ENCODE measurements at places on chromosomes 13 and 19.
A peak's percentile ranks its signal among the peaks of the same experiment; 100 is the strongest.

- no peak for DNase-seq
Measured at GRCh38 chr13:86839221-86839620, 832.0 kb upstream of the SLITRK5 start.

GRCh38 chr13:81540777-81541176 is 1199.9 kb upstream of the SPRY2 start:
- no peak for DNase-seq

DNA sequence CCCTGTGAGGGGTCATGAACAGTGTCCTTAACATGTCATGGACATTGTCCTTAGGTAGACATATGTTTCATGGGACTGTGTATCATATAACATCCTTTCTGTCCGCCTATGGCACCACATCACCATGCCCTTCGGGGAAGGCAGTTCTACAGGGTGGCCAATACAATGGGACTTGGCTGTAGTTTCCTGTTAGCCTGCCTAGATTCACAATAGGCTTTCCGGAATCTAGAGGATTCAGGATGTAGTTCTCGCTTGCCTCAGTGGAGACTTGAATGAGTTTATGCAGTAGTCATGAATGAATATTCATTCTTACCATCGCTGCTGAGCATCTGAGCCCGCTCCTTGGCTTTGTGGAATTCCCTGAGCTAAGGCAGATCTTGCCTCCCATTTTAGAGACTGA is 100.5 kb downstream of the DNAJC15 start:
- no peak for DNase-seq

DNA sequence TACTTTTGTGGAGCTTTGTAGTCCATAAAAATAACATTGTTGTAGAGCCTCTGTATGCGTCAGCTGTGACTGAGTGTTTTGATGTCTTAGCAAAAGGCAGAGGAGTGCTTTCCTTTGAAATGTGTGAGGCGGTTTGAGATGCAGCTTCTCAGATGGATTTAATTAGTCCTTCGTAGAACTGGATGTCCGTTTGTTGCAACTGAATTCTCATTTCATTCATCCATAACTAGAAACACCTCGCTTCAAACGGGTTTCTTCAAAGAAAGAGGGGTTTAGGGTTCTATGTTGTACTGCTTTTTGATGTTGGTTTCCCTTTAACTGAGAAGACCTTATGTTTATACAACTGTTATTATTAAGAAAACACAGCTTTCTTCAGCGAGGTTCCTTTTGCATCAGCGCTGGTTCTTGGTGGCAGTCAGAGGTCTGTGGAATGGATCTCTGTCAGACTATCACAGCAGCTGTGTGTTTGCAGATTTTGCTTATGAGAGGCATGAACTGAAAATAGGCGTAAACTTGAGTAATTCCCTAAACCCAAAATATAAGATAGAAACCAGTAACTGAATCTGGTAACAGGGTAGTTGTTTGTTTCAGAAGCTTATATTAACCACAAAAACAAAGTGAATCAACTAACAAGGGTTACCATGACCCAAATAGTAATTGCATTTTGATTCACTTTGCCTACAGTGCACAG is 194.4 kb downstream of the GGACT start:
- DNase-seq, result no peak

DNA sequence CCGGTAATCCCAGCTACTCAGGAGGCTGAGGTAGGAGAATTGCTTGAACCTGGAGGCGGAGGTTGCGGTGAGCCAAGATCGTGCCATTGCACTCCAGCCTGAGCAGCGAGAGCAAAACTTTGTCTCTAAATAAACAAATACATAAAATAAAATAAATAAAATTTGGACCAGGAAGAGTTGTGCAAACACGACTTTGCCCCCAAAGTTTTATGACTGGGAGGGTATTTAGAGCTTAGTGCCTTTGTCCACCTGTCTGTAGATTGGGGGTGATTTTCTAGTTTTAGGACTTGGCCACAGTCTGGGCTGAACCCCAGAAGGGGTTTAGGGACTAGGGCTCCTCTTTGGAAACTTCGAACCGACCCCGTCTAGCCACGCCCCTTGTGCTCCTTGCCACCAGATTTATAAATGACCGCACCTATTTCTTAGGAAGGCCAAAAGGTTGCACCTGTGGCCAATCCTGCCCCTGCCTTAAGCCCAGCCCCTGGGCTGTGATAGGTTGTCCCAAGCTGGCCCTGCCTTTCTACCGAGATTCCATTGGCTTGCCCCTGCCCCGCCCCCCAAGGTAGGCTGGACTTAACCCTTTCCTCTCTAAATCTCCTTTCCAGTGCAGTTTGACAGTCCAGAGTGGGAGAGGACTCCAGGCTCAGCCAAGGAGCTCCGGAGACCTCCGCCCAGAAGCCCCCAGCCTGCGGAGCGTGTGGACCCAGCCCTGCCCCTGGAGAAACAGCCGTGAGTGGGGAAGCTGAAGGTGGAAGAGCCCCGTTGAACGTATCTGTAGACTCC is 5.3 kb downstream of the SHD start:
- no peak for DNase-seq

- DNase-seq, result peak; percentile 13
Measured at GRCh38 chr13:30004204-30004603, 153.8 kb upstream of the UBL3 start.

DNA sequence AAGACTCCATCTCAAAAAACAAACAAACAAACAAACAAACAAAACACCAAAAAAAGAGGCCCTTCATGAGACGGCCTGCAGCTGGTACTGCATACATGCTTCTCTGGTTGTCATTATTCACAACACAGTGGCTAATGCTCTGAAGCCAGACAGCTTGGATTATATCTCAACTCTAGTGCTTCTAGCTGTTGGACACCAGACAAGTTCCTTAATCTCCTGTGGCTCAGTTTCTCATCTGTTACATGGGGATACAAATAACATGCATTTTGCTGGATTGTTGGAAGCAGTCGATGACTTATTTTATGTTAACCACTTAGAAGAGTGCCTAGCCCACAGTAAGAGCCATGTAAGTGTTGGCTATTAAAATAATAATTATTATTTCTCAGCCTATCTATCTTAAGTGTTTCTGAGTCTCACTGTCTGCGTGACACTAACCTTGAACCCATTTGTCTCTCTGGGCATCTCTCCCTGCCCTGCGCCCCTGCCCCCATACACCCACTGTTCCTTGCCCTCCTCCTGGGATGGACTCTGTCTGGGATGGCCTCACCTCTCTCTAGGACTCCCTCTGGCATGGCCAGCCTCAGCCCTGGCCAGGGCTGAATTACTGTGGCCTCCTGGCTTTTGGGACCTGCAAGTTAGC is 3.1 kb upstream of the JUNB start:
- no peak for DNase-seq

DNA sequence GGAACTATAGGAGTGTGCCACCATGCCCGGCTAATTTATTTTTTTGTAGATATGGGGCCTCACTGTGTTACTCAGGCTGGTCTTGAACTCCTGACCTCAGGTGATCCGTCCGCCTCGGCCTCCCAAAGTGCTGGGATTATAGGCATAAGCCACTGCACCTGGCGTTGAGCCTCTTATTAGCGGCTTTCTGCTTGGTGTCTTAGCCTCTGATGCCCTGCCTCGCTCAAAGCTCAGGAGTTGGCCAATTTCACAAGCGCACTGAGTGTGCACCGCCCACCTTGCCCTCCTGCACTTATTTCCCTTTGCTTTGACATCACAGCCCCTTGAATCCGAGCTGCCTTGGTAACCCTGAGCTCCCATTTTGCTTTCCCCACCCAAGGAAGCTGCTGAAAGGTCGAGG is 10.1 kb downstream of the YIPF2 start:
- DNase-seq, result no peak

- DNase-seq, result no peak
Measured at GRCh38 chr19:44891016-44891882, at the start of gene TOMM40. TSS of gene TOMM40 (plus strand) at chr19:44891254. CDS start at chr19:44891416, 162 bp downstream.

DNA sequence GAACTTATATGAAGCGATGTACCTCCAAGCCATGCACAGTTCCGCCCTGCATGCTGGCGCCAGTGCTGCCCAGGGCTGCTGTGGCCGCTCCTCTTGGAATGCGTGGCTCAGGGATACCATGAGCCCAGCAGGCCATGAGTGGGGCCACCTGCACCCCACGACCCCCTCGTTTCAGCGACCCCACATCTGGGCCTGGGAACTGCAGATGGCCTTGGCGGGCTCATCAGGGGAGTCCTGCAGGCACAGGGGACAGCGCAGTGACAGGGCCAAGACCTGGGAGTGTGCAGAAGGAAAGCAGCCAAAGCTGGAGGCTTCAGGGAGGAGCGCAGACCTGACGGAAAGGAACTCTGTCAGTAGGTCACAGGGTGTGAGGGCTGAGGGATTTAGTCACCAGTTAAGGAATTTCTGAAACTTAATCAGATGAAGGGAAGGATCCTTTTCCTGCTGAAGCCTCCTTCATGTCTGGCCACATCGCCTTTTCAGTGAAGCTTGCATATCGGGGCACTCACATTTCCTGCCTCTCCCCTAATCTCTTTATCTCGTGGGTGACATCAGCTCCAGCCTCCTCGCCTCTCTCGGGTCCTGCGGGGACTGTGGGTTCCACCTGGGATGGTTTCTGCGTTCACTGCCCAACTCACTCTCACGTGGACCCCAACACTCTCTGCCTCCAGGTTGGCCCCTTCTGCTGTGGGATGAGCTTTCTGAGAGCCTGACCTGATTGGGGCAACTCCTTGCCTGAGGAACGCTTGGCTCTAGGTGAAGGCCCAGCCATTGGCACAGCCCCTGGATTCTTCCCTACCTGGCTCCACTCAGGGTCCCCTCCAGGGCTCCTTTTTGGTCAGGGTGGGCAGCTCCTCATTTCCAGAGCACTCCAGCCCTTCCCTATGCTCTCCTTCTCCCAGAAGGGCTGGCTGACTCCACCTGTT is 123.5 kb downstream of the CRYL1 start:
- no peak for DNase-seq

DNA sequence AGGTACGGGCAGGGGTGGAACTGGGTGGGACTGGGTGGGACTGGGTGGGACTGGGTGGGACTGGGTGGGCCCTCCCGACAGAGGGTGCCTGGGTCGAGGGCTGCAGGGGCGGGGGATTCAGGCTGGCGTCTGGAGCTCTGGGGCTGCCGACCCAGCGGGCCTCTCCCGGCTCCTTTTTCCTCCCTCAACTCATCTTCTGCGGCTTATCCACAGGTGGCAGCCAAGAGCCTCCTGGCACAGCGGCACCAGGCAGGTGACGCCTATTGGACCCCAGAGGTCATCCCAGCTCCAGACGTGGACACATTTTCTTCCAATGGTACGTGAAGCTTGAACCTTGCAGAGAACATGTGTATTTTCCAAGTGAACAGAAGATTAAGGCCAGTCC is 533 bp downstream of the ZNF544 start:
- no peak for DNase-seq

DNA sequence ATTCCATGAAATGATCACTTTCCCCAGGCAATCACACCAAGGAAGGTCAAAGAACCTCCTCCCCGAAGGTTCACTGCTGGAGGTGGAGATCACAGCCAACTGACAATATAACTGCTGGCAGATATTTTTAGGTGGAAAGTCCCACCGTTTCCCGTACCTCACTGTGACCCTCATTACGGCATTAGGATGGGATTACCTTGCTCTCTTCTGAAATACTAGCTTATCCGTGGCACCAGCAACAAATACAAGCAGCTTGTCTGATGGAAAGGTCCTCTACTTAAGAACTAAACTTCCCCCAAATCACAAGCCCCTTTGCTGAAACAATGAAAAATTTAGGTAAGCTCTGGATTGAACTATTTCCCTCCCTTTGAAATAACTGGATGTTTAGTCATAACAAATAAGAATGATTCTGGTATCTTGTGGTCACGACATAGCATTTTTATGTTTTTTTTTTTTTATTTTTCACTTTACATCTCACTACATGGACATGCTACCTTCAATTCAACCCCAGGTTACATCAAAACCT is 178.9 kb downstream of the COL4A1 start:
- no peak for DNase-seq

DNA sequence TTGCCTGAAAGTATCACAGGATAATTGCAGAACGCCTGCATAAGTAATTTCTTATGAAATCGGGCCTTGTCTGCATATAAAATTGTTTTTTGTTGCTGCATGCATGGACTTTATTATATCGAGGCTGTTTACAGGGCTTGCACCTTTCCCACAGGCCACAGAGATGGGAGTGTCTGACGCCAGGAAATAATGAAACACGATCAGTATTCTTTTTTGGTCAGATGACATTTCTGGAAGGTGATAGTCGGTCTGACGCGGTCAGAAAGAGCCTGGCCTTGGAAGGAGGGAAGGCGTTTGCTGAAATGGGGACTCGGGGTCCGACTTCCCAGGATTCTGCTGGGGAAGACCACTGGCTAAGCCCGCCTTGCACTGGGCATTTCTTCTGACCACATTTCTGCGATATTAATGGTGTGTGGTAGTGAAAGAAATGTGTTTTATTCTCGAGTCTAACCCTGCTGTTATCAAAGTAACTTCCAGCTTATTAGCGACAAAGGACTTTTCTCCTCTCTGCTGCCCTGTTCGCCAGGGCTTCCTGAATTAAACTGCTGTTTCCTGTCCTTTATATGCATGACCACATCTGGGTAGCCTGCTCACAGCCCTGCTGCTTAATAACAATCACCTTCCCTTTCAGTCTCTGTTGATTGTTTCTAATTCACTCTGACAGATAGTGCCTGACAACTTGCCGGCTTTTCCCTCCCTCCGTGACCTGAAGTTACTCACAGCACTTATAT is 11.6 kb upstream of the ZNF536 start:
- DNase-seq, result no peak

GRCh38 chr19:14502334-14503092 is 6.6 kb upstream of the GIPC1 start:
- DNase-seq, result no peak

GRCh38 chr13:59471106-59471505 is 692.6 kb downstream of the DIAPH3 start:
- DNase-seq, result peak; percentile 59

- DNase-seq, result no peak
Measured at GRCh38 chr13:97130190-97130589, 91.9 kb upstream of the MBNL2 start.

DNA sequence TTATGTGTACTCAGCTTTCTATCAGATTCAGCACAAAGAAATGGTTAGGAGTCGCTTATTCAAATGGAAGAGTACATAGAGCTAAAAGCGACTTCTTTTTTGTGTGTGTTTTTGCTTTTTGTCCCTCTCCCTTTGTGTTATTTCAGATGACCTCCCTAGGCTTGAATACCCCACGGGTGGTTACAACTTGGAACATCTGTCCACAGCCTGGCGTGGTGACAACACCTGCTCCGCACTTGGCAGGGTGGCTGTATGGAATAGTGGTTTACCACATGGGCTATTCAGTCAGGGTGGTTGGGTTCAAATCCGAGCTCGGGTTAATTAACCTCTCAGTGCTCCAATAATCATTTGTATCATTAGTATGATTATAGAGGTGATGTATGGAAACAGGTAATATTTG is 151.6 kb upstream of the FREM2 start:
- DNase-seq, result no peak

DNA sequence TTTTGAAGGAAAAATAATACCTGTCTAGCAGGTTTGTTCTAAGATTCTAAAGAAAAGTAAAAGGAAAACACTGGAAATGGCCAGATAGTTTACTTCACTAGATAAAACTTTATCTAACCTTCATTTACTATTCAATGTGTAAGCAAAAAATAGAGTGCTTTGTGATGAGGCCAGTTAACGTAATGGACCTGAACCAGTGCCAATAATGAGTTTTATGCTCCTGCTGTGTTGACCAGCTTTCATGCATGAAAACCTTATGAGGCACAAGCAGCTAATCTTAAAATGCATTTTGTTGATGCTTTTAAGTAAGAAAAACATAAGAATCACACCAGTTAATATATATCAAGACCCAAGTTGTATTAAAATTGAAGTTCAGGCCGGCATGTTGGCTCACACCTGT is 617.2 kb upstream of the GPC6 start:
- DNase-seq, result no peak
